ENCODE measurements at places on chromosomes 5 and 9.
A peak's percentile ranks its signal among the peaks of the same experiment; 100 is the strongest.

DNA sequence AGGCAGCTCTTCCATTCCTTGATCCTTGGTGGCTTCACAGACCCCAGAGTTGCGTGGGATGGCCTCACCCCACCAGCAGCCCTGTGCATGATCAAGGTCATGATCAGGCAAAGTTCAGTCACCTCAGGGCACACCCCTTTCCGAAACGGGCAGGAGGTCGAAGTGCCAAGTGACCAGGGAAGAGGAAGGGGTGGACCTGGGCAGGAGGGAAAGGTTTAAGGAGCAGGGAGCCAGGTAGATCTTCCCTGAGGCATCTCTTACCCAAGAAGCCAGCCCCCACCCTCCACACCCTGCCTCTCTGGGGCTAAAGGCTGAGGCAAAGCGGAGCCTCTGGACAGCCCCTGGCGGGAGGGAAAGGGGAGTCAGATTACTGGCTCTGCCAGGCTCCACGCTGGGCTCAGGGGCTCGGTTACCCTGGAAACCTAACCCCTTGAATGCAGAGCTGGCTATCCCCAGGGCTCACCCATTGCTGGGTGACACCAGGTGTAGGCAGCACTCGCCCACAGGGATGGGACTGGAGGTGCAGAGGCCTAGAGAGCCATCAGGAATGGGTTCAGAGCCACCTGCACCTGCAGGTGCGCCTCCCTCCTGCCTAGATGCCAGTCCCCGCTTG, 3.6 kb downstream of the MGAT4B start:
- peak; percentile 48 for DNase-seq

DNA sequence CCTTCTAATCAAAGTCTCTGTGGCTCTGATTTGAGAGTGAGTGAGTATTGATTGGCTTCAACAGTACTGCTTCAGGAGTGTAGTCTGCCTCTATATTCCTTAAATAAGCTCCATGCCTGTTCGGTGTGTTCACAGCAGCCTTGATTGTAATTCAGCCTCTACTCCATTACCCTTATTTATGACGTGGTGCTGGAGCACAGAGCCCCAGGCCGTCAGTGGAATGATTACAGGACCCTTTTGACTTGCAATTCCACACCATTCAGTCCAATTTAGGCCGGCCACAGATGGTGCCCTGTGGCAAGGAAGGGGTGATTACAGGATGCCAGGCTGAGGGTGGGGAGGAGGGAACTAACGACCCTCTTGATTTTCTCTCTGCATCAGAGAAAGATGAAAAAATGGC, 110.3 kb downstream of the ASTN2 start:
- DNase-seq = no peak

- DNase-seq = no peak
Observed at GRCh38 chr5:170627271-170627670, 123.5 kb downstream of the KCNIP1 start.

DNA sequence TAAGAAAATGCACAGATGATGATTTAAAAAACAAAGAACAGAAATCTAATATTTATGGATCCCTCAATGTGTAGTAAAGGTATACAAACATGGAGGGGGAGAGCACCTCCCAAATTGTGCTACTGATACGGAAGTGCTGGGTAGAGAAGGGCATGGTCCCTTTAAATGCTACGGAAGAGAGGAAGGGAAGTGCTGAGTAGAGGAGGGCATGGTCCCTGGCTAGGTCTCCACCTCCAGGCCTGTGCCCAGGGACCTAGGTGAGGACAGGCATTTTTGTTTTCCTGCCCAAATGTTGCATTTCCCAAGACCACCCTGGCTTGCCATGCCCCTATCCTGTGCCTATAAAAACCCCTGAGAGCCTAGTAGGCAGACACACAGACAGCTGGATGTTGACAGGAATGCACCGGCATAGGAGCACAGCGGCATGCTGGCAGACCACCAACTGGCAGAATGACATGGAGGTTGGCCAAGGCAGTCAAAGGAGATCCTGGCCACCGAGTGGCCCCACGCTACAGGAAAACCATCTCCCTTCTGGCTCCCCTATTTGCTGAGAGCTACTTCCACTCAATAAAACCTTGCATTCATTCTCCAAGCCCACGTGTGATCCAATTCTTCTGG, 62.1 kb upstream of the SPDL1 start:
- DNase-seq = no peak

DNA sequence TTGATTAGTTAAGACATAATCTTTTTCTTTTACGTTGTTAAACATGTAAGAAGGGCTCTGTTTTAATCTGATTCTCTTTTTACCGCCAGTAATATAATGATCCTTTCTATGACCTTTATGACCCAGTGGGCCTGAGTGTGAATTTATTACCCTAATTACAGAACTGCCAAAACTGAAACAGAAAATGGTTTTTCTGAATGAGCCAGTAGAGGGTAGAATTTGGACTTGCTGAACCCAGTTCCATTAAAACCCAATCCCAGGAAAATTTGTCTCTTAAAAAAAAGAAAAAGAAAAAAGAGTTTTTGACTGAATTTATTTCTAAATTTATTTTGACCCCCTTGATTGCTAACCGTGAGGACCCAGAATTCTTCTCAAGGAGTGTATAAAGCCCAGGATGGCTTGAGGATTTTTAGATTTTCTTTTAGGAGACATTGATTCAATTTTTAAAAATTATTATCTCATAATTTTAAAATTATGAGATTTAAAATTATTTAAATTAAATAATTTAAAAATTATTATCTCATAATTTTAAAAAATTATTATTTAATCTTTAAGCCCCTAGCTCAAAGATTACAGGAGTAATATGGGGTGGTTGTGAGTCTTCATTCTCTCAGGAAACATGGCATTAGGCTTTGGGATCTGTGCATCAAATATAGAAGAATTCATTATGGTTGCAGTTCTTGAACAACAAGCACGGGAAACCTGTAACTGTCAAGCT, 94.1 kb upstream of the GLIS3 start:
- DNase-seq = no peak

DNA sequence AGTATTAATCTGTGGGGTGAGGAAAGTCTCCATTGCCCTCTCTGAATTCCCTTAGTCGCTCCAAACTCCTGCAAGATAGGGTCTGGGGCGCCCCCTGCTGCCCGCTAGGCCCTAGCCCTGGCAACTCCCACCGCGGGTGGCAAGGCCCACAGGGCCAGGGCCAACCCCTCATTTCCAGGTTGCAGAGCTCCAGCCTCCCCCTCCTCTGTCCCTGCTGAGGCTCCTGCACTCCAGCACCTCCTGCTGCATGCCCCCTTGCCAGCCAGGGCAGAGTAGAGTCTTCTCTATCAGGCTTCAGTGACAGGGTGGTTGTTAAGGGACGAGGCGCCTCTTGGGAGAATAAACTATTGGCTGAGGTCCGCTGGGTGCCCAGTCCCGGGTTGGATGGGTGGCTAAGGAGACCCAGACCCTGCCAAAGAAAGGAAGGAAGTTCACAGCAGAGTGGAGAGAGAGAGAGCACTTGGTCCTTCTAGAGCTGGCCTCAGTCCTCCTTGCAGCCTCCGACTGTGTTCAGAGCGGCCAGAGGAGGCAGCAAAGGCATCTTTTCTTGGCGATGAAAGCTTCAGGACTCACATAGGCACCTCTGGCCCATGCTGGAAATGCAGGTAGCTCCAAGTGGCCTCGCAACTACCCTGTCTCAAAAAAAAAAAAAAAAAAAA, 45.6 kb downstream of the SAR1B start:
- DNase-seq = no peak

- no peak for DNase-seq
Observed at GRCh38 chr5:174777583-174777982, 53.2 kb downstream of the MSX2 start.

GRCh38 chr9:75482566-75482965, 394.3 kb downstream of the OSTF1 start:
- DNase-seq = no peak

- DNase-seq = no peak
Observed at GRCh38 chr5:95643152-95643551, 3.4 kb upstream of the RFESD start.

DNA sequence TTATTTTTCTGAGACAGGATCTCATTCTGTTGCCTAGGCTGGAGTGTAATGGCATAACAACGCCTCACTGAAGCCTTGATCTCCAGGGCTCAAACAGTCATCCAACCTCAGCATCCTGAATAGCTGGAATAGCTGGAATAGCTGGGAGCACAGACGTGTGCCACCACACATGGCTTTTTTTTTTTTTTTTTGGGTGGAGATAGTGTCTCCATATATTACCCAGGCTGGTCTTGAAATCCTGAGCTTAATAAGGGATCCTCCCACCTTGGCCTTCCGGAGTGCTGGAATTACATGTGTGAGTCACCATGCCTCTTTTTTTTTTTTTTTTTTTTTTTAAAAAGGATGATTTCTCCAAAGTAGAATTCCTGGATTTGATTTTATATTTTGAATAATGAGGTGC, 60.7 kb downstream of the NSD1 start:
- no peak for DNase-seq

DNA sequence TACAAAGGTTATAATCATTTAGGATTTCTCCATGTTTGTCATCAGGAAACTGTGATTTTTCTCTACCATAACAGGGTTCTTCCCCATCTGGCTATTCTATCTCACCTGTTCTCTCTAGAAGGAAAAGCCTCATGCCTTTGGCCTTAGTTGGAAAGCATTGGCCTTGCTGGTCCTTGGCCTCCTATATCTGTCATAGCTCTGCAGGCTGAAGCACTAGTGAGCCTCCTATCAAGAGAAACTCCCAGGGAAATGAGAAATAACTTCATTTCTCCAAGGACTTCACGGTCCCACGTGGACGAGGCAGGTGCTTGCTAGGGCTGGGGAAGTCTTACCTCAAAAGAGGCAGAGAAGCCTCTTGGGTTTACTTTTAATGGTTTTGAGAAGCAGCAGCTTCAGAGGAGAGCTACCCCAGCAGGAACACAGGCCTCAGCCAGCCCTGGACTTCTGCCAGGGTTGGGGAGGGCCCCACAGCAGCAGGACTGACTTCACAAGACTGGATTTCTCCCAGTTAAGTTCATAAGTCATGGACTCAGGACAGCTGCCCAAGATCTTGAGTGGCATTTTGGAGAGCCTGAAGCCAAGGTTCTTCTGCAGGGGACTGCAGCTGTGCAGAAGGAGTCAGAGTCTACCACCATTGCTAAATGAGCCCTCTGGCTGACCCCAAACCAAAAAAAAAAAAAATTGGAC, 15.8 kb upstream of the PSAT1 start:
- DNase-seq = no peak

- no peak for DNase-seq
Observed at GRCh38 chr5:115509547-115509946, 35.0 kb downstream of the FEM1C start.

DNA sequence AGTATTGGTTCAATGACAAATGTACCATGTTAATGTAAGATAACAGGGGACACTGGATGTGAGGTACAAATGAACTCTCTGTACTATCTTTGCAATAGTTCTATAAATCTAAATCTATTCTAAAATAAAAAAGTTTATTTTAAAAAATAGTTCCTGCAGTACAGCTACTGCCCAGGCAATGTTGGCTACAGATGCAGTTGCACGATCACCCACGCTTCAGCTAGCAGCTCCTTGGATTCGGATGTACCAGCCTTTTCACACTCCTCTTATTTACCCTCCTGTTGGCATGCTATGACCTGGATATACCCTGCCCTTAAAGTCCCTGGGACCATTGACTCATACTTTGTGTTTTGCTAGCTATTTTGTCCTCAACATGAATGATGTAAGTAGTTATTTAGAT, 185.4 kb upstream of the SMARCA2 start:
- DNase-seq = no peak

DNA sequence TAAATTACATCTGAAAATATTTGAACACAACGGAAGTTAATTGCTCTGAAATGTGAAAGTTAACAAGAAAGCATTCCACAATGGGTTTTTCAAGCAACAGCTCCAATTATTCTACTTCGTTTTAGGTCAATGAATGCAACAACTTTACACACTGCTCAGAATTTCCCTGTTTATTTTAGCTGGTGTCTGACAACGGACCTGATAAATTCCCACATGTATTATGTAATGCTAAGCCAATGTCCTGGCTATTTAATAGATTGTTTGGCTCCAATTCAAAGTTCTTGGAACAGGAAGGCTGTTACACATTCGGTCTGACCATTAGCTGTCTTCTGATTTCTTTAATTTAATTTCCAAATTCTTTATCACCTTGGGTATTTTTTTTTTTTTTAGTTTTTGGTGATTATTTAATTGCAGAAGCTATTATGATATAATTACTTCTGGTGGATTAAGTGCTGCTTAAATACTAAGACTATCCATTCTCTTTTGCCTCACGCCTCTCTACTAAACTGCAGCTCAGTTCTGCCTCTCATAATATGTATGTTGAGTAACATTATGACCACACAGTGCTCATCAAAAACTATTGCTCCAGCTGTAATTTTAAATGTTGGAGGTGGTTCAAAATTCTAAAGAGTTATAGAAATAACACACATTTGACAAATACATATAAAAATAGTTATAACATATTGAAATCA, 57.9 kb downstream of the MEF2C start:
- no peak for DNase-seq

DNA sequence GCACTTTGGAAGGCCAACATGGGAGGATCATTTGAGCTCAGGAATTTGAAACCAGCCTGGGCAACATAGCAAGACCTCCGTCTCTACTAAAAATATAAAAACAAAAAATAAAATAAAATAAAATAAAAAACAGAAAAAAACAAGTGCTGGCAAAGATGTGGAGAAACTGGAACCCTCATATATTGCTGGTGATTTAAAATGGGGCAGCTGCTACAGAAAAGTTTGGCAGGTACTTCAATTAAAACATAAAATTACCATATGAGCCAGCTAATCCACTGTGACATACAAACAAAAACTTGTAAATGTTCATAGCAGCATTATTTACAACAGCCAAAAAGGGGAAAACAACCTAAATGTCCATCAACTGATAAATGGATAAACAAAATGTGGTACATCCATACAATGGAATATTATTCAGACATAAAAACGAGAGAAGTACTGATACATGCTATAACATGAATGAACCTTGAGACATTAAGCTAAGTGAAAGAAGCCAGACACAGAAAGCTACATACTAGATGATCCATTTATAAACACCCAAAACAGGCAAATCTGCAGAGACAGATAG, 42.7 kb downstream of the PFDN1 start:
- no peak for DNase-seq

- DNase-seq = no peak
Observed at GRCh38 chr9:126521089-126521488, 92.6 kb upstream of the LMX1B start.

- no peak for DNase-seq
Observed at GRCh38 chr5:14696057-14696456, 31.5 kb downstream of the OTULIN start.

GRCh38 chr5:104372796-104373195, 810.2 kb upstream of the NUDT12 start:
- no peak for DNase-seq

GRCh38 chr5:51392689-51393199, 9.5 kb downstream of the ISL1 start:
- DNase-seq = no peak

- DNase-seq = no peak
Observed at GRCh38 chr5:162837155-162837554, 600.2 kb upstream of the CCNG1 start.

- no peak for DNase-seq
Observed at GRCh38 chr9:122978601-122979000, 37.8 kb downstream of the RABGAP1 start.

GRCh38 chr5:54007827-54008777, 302.3 kb downstream of the ARL15 start:
- no peak for DNase-seq
